ENCODE measurements at places on chromosomes 5 and 9.

DNA sequence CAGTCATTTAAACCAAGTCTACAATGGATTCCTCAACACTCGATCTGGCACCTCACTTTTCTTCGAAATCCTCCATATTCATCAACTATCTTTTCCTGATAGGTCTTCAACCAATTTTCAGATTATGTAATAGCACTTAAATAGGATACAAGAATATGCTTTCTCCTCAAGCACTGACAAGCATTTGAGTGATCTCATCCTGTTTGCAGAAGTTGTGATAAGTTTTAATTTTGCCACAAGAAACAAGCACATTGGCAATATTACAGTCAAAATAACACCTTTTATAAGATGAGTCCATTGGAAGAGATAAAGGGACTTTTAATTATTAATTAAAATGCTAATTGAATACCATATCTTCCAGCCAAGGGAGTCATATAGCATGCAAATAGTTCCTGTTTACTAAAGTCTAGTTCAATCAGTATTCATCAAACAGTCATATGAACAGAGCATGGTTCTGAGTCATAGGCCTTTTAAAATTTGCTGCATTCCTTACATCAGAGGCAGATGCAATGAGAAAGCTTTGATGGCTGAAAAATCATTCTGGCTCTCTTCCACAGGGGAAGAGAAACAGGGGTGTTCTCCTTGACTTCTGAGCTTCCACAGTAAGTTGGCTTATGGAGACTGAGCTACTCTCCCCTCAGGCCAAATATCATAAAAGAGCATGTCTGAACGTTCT is 32.7 kb upstream of the ZCCHC9 start:
- no peak for DNase-seq

- no peak for DNase-seq
These were observed 374.5 kb upstream of the RORB start for GRCh38 chr9:74122661-74123060.

- no peak for DNase-seq
These were observed 53.8 kb upstream of the TSLP start for GRCh38 chr5:111017731-111018130.

GRCh38 chr9:111598733-111599091 is 735 bp downstream of the PTGR1 start:
- DNase-seq = no peak

DNA sequence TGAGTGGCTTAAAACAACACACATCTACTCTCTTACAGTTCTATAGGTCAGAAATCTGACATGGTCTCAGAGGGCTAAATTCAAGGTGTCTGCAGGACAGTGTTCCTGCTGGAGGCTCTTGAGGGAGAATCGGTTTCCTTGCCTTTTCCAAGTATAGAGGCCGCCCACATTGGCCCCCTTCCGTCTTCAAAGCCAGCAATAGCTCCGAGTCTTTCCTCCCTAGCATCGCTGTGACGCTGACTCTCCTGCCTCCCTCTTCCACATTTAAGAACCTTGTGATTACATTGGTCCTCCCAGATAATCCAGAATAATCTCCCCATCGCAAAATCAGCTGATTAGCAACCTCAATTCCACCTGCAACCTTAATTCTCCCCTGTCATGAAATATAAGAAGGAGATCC is 81.3 kb upstream of the IER5L start:
- no peak for DNase-seq

DNA sequence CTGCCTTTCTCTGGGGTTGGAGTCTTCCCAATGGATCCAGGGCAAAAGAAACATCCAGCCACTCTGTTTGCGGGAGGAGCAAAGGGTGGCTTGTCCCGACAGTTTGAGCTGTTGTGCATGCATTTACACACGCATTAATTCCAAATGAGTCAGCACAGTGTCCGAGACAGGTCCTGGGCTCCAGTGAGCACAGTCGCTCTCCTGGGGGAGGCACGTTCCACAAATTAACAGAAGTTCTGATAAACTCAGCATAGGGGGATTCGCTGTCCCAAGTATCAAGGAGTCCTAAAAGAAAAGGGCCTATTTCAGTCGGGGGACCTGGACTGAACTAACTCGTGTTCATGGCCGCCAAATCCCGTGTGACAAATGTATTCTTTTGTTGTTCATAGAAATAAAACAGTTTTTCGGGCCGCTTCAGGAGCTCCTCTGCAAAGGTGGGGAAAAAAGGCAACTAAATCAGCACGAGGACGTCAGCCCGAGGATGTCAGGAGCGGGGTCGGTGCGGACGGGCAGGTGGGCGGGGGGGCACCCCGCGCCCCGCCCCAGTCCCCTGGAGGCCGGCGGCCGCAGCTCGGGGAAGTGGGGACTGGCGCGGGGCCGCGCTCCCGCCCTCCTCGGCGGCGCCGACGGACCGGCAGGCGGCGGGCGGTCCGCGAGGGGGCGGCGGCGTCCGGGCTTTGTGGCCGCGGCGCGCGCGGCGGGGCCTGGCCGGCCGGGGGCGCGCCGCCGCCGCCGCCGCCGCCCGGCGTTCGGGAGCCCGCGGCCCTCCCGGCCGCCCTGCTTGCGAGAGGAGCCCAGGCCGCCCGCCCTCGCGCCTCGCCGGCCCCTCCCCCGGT is at the start of gene MSANTD3:
MSANTD3 (plus strand) TSS at position 614 of the 836 bp plus-strand sequence. CDS start 14,796 bp downstream, outside the sequence.
- DNase-seq = peak; percentile 61

GRCh38 chr5:88487066-88487465 is 218.4 kb upstream of the TMEM161B start:
- no peak for DNase-seq

DNA sequence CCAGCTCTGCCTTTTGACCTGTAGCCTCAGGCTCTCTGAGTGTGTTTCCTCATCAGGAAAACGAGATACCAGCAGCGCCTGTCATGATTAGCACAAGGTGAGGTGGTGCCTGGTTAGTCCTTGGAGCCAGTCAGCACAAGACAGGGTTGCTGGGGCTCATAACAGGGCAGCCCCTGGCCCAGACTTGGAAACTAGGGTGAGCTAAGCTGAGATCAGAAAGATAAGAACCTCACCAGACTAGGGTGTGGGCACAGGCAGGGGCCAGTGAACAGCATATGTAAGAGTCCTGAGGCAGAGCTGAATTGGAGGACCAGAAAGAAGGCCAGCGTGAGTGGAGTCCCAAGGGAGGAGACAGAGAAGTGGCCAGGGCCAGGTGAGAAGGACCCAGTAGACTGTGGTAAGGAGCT is 42.7 kb upstream of the FUBP3 start:
- DNase-seq = peak; percentile 5

GRCh38 chr5:107893642-107894041 is 222.9 kb upstream of the EFNA5 start:
- no peak for DNase-seq

Data from NCI-H748 treated with DMSO at 0.1 percent for 48 hours (cell line).